IPS DF 19.7 (cell line): ENCODE measurements at places on chromosomes 2 and 18.

DNA sequence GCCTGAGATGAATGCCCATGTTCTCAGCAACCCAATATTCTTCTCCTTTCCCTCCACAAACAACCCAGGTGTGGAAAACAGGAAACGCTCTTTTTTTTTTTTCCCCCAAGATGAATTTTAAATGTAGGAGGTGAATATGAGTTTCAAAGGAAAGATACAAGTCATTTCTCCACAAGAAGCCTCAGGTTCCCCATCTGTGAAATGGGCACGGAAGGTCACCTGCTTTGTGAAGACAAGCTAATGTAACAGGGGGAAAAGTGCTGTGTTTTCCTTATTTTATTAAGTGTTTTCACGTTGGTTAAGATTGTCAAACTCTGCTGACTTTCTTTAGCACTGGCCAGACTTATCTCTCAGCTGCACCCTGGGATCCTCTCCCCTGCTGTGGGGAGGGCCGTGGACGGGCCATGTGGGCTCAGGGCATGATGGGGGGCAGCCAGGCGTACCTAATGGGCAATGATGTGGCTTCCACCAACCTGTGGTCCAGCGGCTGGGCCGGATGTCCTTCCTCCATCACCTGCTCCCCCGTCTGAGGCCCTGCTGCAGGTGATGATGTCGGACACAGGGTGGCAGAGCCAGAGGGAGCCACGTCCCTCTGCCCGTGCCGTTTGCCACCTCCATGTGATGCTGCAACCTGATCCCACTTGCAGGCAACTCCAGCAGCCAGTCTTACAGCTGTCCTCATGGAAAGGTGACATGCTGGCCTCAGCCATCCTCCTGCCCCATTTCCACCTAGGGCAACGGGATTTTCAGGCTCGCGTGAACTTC, 130.0 kb upstream of the PXDN start:
- no peak for DNase-seq

DNA sequence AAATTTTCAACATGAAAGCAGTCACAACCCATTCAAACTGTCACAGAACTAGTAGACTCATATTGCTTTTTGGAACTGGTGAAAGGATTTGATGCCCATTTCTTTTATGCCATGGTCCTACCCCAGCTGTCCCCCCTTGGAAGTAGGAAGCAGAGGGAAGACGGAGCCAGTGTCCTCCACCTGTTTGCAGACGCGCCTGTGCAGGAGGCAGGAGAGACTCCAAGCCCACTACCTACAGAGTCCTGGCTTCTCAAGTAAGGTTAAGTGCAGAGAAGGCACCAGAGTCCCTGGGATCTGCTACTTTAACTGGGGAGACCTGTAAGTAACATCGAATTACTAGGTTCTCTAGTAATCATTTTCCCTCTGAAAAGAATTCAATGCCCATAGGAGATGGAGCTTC, 32.7 kb upstream of the DNMT3A start:
- DNase-seq: no peak

- no peak for DNase-seq
These were observed 66.5 kb downstream of the EVA1A start for GRCh38 chr2:75494137-75494769.

DNA sequence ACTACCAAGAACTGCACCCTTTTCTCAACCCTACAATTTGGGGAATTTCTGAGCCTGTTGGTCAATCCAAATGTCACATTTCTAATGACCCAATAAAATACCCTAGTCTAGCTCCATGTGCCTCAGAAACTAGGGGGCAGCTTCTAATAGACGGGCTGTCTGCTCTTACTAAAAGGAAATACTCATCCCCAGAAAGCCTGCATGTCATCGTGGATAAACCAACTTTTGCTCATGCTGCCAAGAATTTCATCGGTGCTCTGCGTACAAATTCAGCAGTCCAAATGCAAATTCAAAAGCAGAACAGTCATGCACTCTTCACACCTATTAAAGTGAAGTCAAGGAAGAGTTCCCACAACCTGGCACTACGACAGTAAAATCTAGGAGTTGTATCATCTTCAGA, 377.3 kb downstream of the LNPK start:
- DNase-seq: no peak

DNA sequence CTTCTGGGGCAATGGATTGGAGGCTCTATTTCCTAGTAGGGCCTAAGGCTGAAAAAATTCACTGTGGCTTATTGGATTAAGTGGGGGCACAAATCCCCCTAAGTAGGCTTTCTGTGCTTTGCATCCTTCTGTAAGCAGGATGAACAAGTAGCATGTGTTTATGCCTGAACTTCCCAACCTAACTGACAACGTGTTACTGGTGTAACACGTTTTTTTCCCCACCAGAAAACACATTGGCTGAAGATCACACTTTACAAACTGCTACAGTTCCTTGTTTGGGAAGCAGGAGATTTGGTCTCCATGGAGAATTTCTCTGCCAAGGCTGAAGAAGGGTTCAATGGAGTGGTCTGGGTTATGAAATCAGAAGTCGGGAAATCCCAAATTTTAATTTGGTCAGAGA, 7.2 kb upstream of the ITGA6 start:
- DNase-seq: no peak

DNA sequence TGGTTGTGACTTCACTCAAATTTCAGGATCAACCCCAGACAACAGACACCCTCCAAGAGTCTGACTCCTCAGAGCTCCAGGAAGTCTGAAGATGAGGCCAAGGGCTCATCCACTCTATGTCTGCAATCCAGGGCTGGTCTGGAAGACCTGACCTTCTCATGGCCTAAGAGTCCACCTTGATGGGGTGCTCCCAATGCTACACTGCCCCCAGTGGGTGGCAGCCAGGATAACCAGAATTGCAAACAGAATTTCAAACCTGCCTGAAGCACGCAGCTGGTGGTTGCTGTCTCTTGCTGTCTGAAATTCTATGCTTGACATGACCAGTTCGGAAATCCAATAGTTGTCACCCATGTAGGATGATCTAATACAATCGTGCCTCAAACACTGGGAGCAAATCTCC, 96.0 kb downstream of the UXS1 start:
- DNase-seq: no peak

DNA sequence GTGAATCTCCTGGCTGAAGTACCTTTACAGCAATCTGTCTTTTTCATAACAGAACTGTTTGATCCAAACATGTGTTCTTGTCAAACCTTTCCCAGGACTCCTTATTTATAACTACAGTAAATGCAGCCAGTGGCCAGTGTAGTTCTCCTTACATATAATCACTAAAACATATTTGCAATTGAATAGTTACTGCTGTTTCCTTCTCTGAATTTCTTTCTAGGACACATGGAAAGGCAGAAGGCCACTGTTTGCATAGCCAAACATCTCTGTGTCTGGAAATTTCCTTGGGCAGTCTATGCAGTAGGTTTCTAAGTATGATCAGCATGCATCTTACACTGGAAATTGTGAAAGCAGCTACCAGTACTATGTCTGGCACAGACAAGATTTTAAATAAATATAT, 57.4 kb upstream of the COL3A1 start:
- DNase-seq: no peak

DNA sequence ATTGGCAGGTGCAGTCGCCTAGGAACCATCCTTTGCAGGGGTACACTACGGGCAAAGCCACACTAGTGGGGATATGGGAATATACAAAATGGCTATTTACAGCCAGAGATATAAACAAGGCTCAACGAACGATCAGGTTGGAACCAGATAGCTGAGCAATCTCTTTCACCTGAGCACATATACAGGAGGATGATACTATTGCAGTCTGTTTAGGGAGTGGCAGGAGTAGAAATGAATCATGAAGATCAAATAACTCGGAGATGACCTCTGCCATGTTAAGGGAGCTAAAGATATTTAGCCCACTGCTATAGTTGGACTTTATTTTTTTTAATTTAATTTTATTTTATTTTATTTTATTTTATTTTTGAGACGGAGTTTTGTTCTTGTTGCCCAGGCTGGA, 33.8 kb downstream of the TEX44 start:
- no peak for DNase-seq

- peak; percentile 86 for DNase-seq
These were observed 65.8 kb downstream of the KCTD1 start for GRCh38 chr18:26482569-26482968.

- DNase-seq: no peak
These were observed 623.2 kb downstream of the IRS1 start for GRCh38 chr2:226176283-226176984.

DNA sequence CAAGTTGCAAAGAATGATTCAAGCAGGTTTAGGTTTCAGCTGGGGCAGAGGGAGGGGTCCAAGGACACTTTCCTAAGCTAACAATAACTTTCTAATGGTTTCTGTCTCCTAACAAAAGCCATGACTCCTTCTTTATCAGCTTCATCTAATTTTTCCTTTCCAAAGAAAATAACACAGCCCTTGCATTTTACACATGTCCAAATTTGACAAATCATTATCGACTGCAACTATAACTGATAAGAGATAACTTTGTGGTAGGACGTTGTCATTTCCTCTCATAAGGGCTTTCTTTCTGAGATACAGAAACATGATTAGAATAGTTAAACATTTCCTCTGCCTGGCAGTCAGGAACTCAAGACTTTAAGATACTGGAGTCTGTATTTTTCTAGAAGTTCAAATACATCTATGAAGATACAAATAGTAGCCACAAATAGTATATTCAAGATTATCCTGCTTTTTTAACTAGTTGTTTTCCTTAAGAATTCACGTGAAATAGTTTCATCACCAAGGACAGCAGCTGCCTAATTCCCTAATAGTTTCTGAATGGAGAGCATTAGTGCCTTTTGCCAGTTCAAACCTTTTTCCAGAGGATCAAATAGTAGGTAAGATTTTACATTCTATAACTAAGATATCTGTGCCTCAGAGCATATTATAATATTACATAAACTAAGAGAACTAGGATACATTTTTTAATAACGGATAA, 263.2 kb downstream of the EXOC6B start:
- no peak for DNase-seq

- no peak for DNase-seq
These were observed 74.1 kb downstream of the GALR1 start for GRCh38 chr18:77323640-77324299.
